T-helper 17 cell (primary cell): ENCODE measurements at places on chromosomes 6 and 20. TPM values are rescaled to one million over a fixed set of nuclear protein-coding genes. Genes with fewer than 3 reads are reported as not detected.
A peak's percentile ranks its signal among the peaks of the same experiment; 100 is the strongest.

Gene FOXF2
- not detected for total RNA-seq

DNA sequence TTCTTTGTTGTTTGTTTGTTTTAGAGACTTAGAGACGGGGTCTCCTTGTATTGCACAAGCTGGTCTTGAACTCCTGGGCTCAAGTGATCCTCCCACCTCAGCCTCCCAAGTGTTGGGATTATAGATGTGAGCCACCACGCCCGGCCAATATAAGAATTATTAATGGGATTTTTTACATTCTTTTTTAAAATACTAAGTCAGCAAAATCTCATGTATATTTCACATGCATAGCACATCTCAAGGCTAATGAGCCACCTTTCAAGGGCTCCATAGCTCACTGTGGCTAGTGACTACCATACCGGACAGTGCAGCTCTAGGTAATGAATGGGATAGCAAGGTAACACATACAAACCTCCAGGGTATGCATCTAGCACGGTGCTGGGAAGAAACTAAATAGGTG lies 361.4 kb downstream of the SAMD5 start:
- no peak for DNase-seq
- H3K4me1 ChIP-seq = no peaks in the 10 kb centered on the region
- no peaks in the 10 kb centered on the region for H3K36me3 ChIP-seq

DNA sequence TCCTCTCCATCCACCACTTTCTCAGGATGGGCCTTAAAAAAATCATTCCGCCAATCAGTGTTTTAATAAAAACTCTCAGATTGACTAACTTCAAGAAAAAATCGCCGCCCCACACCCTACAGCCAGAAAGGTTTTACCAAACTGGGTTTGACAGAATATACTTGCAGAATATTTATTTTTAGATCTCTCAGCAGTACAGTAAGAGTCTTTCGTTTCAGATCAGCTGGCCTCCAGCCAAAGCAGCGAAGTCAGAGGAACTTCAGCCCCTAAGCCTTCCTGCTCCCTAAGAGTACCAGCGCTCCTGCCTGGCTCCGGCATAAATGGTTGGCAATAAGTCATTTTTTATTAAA lies 24.7 kb downstream of the TBC1D7 start:
- H3K4me1 ChIP-seq = peaks cover 17% of the 10 kb centered on the region
- peak overlapping the region; percentile 97 for H3K27ac ChIP-seq
- no peaks in the 10 kb centered on the region for H3K27me3 ChIP-seq
- H3K36me3 ChIP-seq = peaks cover 12% of the 10 kb centered on the region

Gene ANKRD6
- total RNA-seq = 3.8 TPM
